ENCODE measurements at places on chromosomes 13 and 19.
A peak's percentile ranks its signal among the peaks of the same experiment; 100 is the strongest.

DNA sequence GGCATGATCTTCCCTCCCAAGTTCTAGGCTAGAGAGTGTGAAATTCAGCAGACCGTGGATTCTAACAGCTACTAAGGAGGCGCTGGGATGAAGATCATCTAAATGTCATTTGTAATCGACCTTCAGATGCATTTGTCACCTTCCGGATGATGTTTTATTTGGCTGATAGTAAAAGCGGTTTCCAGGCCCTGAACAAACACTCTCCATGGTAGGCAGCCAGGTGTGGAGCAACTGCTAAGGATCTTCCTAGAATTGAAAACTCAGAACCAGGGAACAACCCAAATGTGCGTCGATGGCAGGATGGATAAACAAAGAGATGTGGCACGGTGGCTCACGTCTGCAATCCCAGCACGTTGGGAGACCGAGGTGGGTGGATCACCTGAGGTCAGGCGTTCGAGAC is 107.2 kb upstream of the CACNA1A start:
- no peak overlapping the region for H3K27ac ChIP-seq
- H3K4me1 ChIP-seq = peaks cover 2% of the 10 kb centered on the region
- DNase-seq = no peak
- H3K27me3 ChIP-seq = peaks cover 8% of the 10 kb centered on the region

- no peaks in the 10 kb centered on the region for H3K36me3 ChIP-seq
- DNase-seq = no peak
- peak overlapping the region; percentile 16 for H3K27ac ChIP-seq
Measured at GRCh38 chr19:14345116-14345763, 36.0 kb upstream of the ADGRE5 start.

- H3K27ac ChIP-seq = no peak overlapping the region
- DNase-seq = peak; percentile 50
- H3K4me1 ChIP-seq = peaks cover 25% of the 10 kb centered on the region
- no peaks in the 10 kb centered on the region for H3K27me3 ChIP-seq
- peaks cover 9% of the 10 kb centered on the region for H3K36me3 ChIP-seq
Measured at GRCh38 chr19:40365613-40366401, 17.3 kb downstream of the PLD3 start.

DNA sequence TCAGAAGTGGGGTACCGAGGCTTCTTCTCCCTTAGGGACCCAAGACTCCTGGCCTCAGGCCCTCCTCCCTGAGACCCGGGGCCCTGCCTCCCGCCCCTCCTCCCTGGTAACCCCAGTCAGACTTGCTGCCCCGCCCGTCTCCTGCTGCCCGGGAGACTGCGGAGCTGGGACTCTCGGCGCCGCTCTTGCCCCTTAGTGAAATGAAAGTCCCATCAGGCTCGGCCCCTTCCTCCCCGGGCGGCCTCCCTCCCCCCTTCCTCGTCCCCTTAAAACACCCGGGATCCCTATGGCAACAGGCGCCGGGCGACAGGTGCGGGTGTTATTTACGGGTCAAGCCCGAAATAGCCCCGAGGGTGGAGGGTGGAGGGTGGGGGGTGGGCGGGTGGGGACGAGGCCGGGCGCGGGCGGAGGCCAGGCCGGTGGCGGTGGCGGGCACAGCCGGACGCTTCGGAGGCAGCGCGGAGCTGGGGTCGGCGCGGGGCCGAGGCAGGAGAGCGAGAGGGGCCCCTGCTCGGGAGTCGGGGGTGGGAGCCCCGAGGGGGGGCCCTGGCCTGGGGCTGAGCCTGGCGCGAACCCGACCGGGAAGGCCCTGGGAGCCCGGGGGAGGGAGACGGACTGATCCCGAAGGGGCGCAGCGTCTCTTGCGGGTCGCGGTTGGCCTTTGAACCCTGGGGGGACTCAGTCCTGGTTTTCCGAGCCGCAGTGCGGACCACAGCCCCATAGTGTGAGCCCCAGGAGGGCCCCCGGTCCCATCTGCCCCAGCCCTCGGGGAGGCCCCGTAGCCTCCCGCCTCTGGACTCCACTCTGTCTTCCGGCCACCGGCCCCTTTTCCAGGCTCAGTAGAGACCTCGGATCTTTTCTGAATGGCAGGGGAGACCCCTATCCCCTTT is at the start of gene CACNG6:
CACNG6 (plus strand) TSS at position 414 of the 890 bp plus-strand sequence. CDS start 1,241 bp downstream, outside the sequence.
- no peaks in the 10 kb centered on the region for H3K4me1 ChIP-seq
- H3K27ac ChIP-seq = no peak within 1 kb of the TSS
- peaks cover 63% of the 10 kb centered on the region for H3K27me3 ChIP-seq
- H3K36me3 ChIP-seq = no peaks in the 10 kb centered on the region

GRCh38 chr19:54030895-54031586 is 32.7 kb downstream of the VSTM1 start:
- no peak overlapping the region for H3K27ac ChIP-seq
- H3K36me3 ChIP-seq = no peaks in the 10 kb centered on the region
- peaks cover 5% of the 10 kb centered on the region for H3K27me3 ChIP-seq
- no peak for DNase-seq
- no peaks in the 10 kb centered on the region for H3K4me1 ChIP-seq
- no peak overlapping the region for H3K4me3 ChIP-seq

- no peaks in the 10 kb centered on the region for H3K36me3 ChIP-seq
- H3K4me3 ChIP-seq = no peak overlapping the region
- H3K27ac ChIP-seq = no peak overlapping the region
Measured at GRCh38 chr13:110950819-110951570, 36.1 kb upstream of the ANKRD10 start.

DNA sequence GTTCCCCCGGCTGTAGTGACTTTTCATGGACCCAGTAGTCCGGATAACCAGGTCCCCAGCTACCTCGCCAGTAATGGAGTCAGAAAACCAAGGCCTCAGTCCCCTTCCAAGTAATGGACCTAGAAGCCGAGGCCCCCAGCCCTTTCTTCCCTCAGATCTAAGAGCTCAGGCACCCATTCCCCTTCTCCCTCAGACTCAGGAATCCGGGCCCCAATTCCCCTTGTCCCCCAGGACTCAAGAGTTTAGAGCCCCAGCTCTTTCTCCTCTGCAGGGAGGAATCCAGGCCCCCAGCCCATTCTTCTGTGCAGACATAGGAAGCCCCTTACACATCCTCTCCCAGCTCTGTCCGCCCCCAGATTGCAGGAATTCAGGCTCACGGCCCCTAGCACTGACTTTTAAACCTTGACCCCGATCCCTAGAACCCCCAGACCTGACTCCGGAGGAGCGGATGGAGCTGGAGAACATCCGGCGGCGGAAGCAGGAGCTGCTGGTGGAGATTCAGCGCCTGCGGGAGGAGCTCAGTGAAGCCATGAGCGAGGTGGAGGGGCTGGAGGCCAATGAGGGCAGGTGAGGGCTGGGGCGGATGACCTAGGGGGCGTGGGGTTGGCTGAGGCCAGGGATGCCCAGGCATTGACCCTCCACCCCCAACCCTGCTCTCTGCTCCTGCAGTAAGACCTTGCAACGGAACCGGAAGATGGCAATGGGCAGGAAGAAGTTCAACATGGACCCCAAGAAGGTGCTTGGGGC is 938 bp downstream of the CYTH2 start:
- H3K4me1 ChIP-seq = peaks cover 21% of the 10 kb centered on the region
- no peak for DNase-seq
- H3K27ac ChIP-seq = peak overlapping the region; percentile 81
- peaks cover 33% of the 10 kb centered on the region for H3K36me3 ChIP-seq

GRCh38 chr19:46205183-46205984 is 24.2 kb upstream of the IGFL1 start:
- H3K4me3 ChIP-seq = no peak overlapping the region
- DNase-seq = no peak
- H3K4me1 ChIP-seq = peaks cover 20% of the 10 kb centered on the region
- H3K27ac ChIP-seq = no peak overlapping the region
- H3K27me3 ChIP-seq = peaks cover 57% of the 10 kb centered on the region
- H3K36me3 ChIP-seq = no peaks in the 10 kb centered on the region

DNA sequence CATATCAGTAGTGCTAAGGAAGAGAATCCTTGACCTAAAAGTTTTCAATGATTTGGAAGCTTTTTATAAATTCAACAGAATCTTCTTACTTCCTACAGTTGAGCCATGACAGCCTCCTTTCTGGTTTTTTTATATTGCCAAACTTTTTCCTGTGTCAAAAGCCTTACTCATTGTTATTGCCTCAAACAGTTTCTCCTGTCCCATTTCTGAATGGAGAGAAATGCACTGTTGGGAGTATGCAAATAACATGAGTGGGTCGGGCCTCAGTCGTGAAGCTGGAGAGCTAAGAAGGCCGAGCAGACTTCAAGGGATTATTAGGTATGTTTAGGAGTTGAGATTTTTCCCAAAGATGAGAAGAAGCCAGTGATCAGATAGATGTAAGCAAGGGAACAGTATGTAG is 766.4 kb upstream of the KLHL1 start:
- no peaks in the 10 kb centered on the region for H3K36me3 ChIP-seq
- H3K4me1 ChIP-seq = no peaks in the 10 kb centered on the region
- H3K27me3 ChIP-seq = no peaks in the 10 kb centered on the region
- no peak overlapping the region for H3K27ac ChIP-seq

DNA sequence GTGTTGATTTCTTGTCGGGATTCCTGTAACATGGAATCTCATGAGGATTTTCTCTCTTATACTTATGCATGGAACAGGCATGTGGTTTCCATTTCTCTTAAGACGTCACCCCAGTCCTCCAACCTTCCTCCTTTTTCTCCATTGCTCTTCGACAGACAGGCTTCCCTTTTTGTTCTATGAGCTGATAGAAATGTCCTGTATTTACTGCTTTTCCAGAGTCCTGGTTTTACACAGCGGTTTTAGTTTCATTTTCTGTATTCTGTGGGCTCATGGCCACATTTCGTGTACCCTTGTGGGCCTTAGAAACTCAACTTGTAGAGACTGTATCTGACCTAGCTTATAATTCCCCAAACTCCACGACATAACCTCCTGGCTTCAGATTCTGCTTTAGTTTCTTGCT is 113.1 kb downstream of the PAN3 start:
- no peak overlapping the region for H3K4me3 ChIP-seq
- H3K27me3 ChIP-seq = no peaks in the 10 kb centered on the region
- peak overlapping the region; percentile 71 for H3K27ac ChIP-seq
- peaks cover 32% of the 10 kb centered on the region for H3K4me1 ChIP-seq
- H3K36me3 ChIP-seq = peaks cover 47% of the 10 kb centered on the region

- peak within 1 kb of the TSS; percentile 97 for H3K27ac ChIP-seq
- no peaks in the 10 kb centered on the region for H3K27me3 ChIP-seq
- H3K36me3 ChIP-seq = peaks cover 33% of the 10 kb centered on the region
- H3K4me1 ChIP-seq = peaks cover 73% of the 10 kb centered on the region
- DNase-seq = peak; percentile 81
Measured at GRCh38 chr19:7348587-7349230, at the start of gene ARHGEF18. ARHGEF18 (plus strand) TSS chr19:7348937; CDS start chr19:7362891, 13,954 bp downstream.

DNA sequence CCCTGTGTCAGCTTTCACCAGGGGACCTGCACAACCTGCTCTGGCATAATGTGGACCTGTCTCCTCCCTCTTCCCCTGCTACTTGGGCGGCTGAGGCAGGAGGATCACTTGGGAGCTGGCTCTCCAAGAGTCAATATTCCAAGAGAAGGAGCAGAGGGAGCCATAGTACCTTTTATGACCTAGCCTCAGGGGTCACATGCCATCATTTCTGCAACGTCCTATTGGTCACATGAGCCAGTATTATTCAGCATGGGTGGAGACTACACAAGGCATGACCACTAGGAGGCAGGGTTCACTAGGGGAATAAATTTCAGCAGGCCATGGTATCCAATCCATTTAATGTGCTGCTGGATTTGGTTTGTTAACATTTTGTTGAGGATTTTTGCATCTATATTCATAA is 12.0 kb upstream of the SHFL start:
- H3K4me1 ChIP-seq = no peaks in the 10 kb centered on the region
- DNase-seq = peak; percentile 62
- H3K27ac ChIP-seq = no peak overlapping the region
- H3K36me3 ChIP-seq = no peaks in the 10 kb centered on the region
- H3K27me3 ChIP-seq = peaks cover 38% of the 10 kb centered on the region
- no peak overlapping the region for H3K4me3 ChIP-seq

GRCh38 chr13:20363172-20363571 is 131.1 kb upstream of the GJB6 start:
- H3K4me1 ChIP-seq = peaks cover 3% of the 10 kb centered on the region
- peaks cover 29% of the 10 kb centered on the region for H3K27me3 ChIP-seq
- H3K36me3 ChIP-seq = no peaks in the 10 kb centered on the region
- DNase-seq = no peak
- H3K27ac ChIP-seq = no peak overlapping the region
- H3K4me3 ChIP-seq = no peak overlapping the region
